NCI-H1930 (cell line): ENCODE measurements at places on chromosomes 4 and X.

GRCh38 chr4:58809948-58810347, 1699.8 kb upstream of the IGFBP7 start:
- DNase-seq, result no peak

DNA sequence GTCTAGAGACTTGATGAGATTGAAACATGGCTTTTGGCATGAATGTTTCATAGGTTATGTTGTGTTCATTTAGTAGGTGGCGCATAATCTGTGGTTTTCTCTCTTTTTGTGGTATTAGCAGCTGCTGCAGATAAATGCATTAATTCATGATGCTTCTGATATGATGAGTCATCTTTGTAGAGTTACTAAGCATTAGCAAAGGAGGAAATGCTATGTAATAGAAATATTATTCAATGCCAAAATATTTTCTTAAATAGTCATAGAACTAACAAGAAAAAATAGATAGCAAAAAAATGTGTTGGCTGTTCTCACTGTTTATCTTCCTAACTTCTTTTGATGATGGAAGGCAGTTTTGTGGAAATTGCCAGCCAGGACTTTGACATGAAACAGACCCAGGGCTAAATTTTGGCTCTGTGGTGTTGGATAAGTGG, 3.6 kb downstream of the ZXDB start:
- no peak for DNase-seq

GRCh38 chr4:7899184-7899869, 40.3 kb downstream of the AFAP1 start:
- DNase-seq, result no peak

DNA sequence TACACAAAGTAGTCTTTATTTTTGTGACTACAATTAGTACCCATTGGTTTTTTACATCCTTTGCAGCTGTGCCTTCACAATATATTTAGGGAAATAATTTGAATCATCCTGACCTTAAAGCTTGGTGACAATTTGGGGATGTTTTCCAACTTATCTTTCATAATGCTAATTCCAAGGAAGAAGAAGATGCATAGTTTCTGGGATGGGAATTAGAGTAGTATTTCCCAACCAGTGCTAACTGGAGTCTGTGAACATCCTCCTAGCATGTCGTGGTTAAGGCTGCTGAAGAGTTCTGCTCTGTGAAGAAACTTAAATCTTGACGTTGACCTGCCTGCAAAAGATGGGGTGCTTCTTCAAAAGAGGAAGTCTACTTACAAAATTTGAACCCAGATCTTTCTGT, 173.5 kb downstream of the ANK2 start:
- no peak for DNase-seq

- DNase-seq, result no peak
Measured at GRCh38 chr4:81142744-81143143, 72.3 kb downstream of the PRKG2 start.

GRCh38 chr4:146367347-146367746, 153.0 kb downstream of the REELD1 start:
- DNase-seq, result no peak

DNA sequence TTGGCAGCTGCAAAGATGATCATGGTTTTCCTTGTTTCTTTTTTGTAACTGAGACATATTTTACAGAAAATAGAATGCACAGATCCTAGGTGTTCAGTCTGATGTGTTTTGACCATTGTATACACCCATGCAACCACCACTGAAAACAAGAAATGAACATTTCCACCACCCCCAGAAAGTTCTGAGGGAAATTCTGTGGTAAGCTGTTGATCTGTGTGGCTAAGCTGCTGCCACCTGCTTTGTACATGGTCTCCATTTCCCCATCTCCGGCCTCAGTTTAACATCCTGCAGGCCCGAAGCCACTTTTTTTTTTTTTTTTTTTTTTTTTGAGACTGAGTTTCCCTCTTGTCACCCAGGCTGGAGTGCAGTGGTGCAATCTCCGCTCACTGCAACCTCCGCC, 65.3 kb downstream of the NYX start:
- no peak for DNase-seq

DNA sequence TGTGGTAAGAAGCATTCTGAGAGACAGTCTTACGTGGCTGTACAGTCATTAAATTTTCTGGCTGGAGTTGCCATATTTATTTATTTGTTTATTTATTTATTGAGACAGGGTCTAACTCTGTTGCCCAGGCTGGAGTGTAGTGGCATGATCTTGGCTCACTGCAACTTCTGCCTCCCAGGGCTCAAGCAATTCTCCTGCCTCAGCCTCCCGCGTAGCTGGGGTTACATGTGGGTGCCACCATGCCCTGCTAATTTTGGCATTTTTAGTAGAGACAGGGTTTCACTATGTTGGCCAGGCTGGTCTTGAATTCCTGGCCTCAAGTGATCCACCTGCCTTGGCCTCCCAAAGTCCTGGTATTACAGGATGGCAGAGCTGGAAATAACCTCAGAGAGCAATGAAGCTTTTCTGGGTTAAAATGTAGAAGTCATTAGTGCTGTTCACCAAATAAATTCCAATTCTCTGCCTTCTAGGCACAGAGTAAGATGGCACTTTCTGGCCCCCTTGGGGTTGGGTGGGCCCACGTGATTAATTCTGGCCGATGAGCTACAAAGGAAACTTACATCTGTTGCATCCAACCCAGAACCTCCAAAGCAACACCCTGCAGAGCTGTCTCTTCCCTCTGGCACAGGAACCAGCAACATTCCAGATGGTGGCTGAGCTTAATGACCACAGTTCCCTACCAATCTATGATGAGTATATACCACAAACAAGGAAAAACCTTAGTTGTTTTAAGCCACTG, 4.5 kb downstream of the MRFAP1 start:
- no peak for DNase-seq

- DNase-seq, result no peak
Measured at GRCh38 chrX:19904778-19905367, 17.5 kb upstream of the SH3KBP1 start.

DNA sequence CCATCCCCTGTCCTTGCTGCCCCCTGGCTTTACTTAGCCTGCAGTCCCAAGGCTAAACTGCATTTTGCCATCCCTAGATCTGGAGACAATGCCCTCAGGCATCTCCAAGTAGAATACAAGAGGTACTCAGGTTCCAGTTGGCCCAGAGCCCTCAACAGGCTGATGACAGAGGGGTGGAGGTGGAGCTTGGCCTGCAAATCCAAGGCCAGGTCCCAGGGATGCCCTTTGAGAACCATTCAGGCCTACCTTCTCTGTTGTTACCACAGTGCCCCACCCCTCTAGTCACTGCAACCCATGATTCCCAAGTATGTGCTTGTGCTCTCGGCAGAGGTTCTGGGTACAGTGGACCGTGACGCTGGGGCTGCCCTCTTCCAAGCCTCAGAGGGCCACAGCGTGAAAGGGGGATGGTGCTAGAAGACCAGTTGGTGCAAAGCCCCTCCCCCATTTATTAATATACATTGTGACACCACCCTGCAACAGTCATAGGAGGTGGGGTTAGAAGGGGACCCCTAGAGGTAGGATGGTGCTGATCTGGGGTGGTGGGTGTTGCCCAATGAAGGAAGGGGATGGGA, 6.4 kb upstream of the UBA1 start:
- no peak for DNase-seq

- DNase-seq, result no peak
Measured at GRCh38 chr4:84956014-84956413, 10.5 kb downstream of the WDFY3 start.

- DNase-seq, result no peak
Measured at GRCh38 chr4:45629717-45630116, 494.1 kb downstream of the GABRG1 start.

DNA sequence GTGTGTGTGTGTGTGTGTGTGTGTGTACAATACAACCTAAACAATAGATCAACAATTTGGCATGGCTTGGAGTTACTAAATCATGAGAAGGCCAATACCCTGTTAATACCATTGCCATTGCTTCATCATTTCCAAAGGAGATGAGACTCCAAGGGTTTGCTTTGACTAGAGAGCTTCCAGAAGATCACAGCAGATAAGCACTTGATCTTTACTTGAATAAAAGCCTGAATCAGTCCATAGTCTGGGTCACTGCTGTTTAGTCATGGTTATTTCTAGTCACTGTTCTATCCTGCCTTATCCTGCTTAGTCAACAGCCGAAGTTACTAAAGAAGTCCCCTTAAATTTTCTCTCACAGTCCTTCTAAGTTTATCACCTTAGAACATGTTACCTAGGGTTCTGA, 58.2 kb downstream of the RAB40AL start:
- DNase-seq, result no peak

DNA sequence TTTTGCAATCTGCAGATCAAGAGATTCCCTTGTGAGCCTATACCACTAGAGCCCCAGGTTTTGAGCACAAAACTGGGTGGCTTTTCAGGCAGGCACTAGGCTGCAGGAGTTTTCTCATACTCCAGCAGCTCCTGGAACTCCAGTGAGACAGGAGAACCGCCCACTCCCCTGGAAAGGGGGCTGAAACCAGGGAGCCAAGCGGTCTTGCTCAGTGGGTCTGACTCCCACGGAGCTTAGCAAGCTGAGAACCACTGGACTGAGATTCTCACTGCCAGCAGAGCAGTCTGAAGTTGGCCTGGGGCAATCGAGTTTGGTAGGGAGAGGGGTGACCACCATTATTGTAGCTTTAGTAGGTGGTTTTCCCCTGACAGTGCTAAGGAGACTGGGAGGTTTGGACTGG, 313.8 kb upstream of the TEX13C start:
- DNase-seq, result no peak

- DNase-seq, result no peak
Measured at GRCh38 chr4:162582180-162582579, 418.4 kb upstream of the FSTL5 start.

DNA sequence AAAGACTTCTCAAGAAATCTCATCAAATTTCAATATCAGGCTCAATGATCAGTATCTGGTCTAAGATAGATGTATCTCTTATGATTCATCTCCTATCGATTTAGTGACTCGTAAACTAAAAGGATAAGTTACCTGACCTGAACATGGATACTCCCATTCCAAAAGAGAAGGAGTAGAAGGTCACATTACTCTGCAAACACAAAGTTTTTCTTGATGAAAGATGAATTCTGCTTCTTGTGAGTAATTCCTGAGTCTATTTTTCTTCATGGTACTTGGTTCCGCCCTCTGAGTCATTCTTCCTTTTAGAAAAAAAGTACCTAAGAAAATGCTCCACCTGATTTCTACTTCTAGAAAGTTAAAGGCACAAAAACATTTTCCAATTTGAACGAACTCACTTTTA, 223.1 kb upstream of the SLIT2 start:
- no peak for DNase-seq
